ENCODE measurements at places on chromosomes 1 and 21.

- no peak for DNase-seq
These were observed 18.7 kb upstream of the CLDN8 start for GRCh38 chr21:30234643-30235042.

GRCh38 chr1:99887890-99888289 is 37.7 kb downstream of the AGL start:
- DNase-seq = no peak

- no peak for DNase-seq
These were observed 21.4 kb upstream of the BLACAT1 start for GRCh38 chr1:205477121-205477758.

DNA sequence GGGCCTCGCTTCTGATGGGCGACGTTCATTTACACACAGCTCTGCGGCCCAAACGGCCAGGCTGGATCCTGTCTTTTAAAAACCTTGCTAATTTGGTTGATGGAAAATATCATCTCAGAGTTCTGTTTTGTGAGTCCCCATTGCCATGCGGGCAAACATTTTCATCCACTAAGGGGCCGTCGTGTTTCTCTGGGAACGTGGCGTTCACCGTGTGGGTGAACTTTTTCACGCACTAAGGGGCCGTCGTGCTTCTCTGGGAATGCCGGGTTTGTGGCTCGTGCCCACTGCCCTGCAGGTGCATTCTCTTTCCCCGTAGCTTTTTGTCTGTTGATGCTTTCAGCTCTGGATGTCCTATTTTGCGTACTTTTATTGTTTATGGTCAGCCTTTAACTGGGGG is 6.8 kb downstream of the COL18A1 start:
- peak; percentile 49 for DNase-seq

- DNase-seq = no peak
These were observed 262.7 kb downstream of the MATN1 start for GRCh38 chr1:30460661-30461060.

- peak; percentile 61 for DNase-seq
These were observed 7.0 kb downstream of the NPHP4 start for GRCh38 chr1:5985250-5985649.

DNA sequence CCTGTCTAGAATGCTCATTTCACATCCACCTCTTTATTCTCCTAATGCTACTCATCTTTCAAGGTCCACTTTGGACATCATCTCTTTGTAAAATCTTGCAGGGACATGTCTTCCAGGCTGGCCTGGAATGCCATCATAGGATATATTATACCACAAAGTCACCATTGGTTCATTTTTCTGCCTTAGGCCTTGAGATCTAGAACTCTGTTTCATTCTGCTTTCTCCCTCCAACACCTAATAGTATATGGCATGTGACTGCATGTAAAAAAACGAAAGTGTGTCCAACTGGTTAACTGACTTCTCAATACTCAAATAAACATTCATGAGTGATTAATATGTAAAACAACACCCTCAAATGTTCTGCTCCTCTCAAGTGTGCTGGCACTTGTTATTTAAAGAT is 84.1 kb downstream of the RGS2 start:
- DNase-seq = no peak

GRCh38 chr1:106406114-106406513 is 650.4 kb upstream of the PRMT6 start:
- no peak for DNase-seq

DNA sequence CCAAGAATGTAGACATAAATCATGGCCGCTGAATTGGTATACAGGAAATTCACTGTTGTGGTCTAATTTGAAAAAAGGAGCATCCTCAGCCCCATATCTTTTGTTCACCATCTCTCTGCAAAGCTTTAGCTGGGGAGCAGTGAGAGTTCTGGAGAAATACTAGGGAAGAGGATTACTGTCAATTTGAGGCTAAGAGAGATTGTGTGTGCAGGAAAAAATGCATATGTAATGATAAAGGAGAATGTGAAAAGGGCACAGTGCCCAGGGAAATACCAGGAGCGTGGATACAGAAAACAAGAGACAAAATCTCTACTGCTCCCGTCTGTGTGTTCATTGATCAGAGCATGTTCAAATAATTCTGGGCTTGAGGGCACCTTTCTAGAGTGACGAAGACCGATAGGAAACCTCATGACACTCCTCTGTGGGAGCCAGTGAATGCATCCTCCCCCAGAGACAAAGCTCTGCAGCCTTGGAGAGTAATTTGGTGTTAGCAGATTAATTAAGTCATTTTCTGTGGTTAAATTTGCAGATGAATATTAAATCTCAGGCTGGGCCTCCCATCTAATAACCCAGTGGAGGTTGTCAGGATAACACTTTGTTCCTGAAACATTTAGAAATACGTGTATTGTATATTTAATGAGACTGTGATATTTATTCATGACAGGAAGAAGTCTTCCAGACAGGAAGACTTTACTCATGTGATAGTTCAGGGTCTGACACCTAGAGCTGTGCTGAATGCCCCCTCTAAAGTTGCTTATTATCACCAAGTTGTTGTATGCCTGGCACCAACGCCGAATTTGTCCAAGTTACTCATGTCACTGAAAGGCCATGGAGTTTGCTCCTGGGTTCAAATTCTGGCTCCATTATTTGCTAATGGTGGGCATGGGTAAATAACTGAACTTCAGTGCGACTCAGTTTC is 287.3 kb upstream of the SGIP1 start:
- DNase-seq = no peak

DNA sequence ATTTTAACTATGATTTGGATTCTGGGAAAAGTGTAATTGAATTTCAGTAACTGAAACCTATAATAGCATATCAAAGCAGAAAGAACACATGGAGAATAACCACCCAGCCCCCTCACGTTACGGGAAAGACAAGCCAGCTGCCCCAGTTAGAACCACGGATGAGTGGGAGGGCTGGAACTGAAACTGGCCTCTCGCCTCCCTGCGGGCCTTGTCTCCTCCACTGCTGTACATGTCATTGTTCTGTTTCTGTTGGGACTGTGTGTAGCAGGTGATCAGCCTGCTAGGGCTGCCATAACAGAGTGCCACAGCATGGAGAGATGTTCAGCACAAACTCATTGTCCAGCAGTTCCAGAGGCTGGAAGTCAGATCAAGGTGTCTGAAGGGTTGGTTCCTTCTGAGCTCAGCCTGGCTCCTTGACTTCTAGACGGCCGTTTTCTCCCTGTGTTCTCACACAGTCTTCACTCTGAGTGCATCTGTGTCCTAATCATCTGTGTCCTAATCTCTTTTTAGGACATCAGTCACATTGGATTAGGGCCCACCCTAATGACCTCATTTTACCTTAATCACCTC is 52.4 kb downstream of the MAP3K21 start:
- no peak for DNase-seq

DNA sequence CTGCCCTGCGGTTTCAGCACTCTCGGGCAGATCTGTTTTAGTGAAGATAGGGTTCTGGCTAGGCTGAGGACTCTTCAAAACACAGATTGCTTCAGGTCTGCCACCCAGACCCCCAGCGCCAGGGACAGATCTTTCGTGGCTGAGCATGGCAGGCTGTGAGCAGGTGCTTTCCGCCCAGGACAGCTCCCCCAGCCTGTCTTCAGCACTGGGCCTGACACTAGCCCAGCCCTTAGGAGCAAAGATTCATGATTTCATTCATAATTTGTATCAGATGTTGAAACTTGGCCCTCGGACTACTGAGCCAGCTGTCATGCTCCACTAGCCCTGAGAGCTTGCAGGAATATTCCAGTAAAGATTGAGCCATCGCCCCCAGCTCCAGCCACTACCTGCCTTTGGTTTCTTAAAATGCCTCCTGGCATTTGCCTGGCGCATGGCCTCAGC is 5.9 kb downstream of the ADPRS start:
- DNase-seq = peak; percentile 53

- no peak for DNase-seq
These were observed 19.1 kb downstream of the ILDR2 start for GRCh38 chr1:166956057-166956850.

DNA sequence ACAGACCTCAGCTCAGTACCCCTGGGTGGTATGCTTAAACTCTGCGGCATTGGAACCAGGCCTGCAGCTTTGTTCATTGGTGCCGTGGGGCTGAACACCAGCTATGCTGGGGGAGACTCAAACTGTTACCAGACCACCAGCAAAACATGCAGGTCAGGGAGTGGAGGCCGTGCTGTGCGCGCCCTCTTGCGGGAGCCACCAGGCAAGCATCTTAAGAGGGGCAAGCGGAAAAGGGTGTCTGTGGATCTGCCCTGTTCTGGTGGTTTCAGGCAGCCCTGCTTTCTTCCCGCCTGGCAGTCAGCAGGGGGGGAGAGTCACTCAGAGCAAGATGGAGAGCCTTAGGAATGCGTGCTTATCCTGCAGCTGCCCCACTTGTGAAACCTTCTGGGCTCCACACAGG is 276.9 kb upstream of the ZRANB2 start:
- no peak for DNase-seq

DNA sequence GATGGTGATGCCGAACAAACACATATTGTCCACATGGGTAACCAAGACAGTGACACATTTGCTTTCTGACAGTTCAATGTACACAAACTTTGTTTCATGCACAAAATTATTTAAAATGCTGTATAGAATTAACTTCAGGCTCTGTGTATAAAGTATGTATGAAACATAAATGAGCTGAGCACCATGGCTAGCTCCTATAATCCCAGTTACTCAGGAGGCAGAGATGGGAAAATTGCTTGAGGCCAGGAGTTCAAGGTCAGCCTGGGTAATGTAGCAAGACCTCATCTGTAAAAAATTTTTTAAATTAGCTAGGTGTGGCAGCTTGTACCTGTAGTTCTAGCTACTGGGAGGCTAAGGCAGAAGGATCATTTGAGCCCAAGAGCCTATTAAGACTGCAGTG is 19.2 kb upstream of the RC3H1 start:
- no peak for DNase-seq

GRCh38 chr1:53025769-53026112 is 36.3 kb upstream of the PODN start:
- DNase-seq = no peak

DNA sequence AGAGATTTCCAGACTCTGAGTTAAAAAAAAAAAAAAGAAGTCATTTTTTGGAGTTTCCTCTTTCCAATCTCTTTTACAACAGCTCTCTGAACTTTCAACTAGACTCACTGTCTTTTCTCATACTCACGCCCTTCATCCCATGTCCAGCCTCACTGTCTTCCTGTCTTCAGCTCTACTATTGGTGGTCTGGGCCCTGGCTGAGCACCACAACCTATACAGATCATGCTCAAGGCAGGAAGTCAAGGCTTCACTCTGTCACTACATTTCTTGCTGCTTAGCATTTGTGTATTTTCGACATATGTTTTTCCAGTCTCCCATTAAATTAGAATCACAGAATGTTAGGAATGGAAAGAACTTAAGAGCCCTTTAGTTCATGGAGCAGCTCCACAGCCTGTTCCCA is 106.4 kb upstream of the PPP2R5A start:
- no peak for DNase-seq

- DNase-seq = no peak
These were observed 33.7 kb upstream of the FBXO28 start for GRCh38 chr1:224080115-224080774.

GRCh38 chr1:200279810-200280411 is 129.9 kb downstream of the ZNF281 start:
- no peak for DNase-seq

GRCh38 chr1:26991310-26992116 is 2.0 kb upstream of the TRNP1 start:
- DNase-seq = no peak

DNA sequence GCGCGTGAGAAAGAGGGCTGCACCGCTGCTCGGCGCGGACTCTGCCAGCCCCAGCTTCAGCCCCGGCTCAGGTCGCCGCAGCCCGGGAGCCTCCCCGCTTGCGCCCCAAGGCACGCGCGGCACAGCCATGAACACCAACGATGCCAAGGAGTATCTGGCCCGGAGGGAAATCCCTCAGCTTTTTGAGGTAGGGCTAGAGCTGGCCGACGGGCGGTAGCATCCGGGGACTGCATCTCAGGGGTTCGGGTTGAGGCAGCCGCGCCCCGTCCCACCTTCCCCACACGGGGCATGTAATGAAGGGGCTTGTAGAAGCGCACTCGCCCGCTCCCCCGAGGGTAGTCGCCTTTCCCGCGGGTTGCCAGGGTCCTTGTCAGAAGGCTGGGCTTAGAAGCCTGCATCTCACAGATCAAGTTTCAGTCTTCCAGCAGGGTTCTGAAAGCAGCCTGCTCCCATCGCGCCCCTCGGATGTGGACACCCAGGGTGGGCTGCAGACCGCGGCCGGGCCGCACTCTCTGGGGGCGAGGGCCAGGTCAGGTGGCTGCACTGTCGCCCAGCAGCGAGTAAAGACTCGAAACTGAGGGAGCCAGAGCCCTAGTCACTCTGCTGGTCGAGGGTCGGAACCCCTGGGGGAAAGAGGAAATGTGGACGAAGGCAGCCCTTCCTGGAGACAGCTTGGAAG is 507 bp downstream of the AK5 start:
- peak; percentile 89 for DNase-seq

- DNase-seq = no peak
These were observed 15.9 kb upstream of the RAB4A start for GRCh38 chr1:229254910-229255541.

DNA sequence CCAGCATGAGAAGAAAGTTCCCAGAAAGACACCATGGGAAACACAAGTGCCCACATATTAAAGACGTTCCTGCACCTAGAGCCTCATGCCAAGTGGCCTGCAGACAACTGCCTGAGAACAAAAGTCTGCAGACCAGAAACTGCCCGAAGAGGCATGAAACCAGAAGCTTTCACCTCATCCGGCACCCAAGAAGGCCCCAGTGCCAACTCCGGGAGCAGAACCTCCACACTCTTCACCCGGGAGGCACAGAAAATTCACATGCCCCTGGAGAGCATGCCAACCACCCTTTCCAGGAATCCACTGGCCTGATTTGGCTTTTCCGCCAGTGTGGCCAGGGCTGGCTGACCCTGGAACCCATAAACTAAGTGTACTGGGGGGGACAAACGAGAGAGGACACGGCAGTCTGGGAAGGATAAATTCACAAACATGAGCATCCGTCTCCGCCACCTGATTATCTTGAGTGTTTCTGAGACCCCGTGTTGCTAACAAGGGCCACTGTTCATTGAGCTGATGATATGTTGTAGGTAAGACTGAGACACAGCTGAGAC is 6.8 kb downstream of the TFF2 start:
- DNase-seq = no peak

GRCh38 chr1:228276901-228277490 is 69.2 kb downstream of the OBSCN start:
- peak; percentile 82 for DNase-seq

DNA sequence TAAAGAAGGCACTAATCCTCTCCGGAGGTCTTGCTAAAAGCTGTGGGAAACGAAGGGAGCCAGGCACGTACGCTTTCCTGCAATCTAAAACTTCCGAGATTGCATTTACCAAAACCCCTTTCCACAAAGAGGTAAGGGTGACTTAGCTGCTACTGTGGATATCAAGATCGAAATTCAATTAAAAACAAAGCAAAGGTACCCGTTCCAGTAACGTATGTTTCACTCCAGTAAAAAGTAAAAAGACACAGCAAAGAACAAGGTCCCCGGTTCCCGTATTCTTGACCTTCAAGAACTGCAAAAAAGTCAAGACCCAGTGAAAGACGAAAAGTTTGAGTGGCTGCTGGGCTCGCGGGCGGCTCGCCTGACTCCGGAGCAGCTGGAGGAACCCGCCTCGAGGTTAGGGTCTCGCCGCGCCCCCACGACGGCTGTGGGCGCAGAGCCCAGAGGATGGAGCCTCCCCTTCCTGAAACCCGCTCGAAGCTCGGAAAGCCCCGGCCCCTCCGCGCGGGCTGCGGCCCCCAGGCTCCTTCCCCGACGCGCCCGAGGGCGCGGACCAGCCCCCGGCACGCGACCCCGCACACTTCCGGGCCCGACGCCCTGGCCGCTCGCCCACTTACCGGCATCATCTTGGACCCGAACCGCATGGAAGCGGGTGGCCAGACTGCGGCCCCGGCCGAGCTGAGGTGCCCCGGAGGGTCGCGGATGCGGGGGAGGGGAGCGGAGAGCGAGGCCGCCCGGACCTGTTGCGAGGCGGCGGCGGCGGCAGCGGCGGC is 524 bp downstream of the TP53BP2 start:
- DNase-seq = no peak

- DNase-seq = peak; percentile 94
These were observed 531 bp upstream of the HMGN2 start for GRCh38 chr1:26471498-26472319.
